KG1 (cell line): ENCODE measurements at places on chromosomes 1 and 21.

DNA sequence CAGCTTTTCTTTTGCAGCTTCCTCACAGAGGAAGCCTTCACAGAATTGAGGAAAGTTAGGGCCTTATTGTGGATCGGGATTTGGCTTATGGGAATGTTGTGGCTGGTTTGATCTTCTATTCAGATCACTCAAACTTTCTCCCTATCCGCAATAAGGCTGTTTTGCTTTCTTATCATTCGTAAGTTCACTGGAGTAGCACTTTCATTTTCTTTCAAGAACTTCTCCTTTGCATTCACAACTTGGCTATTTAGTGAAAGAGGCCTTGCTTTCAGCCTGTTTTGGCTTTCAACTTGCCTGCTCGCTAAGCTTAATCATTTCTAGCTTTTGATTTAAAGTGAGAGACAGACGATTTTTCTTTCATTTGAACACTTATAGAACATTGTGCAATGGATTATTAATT lies 181.9 kb upstream of the B3GALT2 start:
- DNase-seq = no peak

DNA sequence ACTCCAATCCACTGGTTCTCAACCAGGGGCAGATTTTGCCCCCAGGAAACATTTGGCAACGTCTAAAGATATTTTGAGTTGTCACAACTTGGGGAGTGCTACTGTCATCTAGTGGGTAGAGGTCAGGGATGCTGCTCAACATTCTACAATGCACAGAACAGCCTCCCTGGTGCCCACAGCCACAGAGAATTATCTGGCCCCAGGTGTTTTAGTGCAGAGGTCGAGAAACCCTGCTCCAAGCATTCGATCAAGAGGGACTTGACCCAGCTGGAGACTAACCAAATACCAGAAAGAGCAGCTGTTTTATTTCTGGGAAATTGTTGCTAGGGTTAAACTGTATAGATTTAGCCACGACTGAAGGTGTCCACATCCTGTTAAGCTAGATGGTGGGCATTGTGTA lies 19.2 kb downstream of the CD247 start:
- no peak for DNase-seq

GRCh38 chr1:3015269-3015635 lies 6.0 kb upstream of the ACTRT2 start:
- DNase-seq = no peak

- peak; percentile 59 for DNase-seq
Observed at GRCh38 chr1:4603295-4604110, 50.9 kb upstream of the AJAP1 start.

DNA sequence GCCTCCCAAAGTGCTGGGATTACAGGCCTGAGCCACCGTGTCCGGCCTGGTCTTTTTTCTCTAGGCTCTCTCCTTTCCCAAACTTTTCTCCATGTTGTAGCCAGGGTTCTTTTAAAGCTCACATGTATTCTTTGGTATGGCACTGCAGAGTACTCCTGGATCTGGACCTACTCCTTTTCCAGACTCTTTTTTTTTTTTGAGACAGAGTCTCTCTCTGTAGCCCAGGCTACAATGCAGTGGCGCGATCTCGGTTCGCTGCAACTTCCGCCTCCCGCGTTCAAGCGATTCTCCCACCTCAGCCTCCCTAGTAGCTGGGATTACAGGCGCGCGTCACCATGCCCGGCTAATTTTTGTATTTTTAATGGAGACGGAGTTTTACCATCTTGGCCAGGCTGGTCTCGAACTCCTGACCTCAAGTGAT lies 602 bp upstream of the MED18 start:
- no peak for DNase-seq

- no peak for DNase-seq
Observed at GRCh38 chr1:81650776-81651175, 150.0 kb upstream of the ADGRL2 start.

GRCh38 chr1:176552217-176552991 lies 89.4 kb downstream of the PAPPA2 start:
- no peak for DNase-seq

DNA sequence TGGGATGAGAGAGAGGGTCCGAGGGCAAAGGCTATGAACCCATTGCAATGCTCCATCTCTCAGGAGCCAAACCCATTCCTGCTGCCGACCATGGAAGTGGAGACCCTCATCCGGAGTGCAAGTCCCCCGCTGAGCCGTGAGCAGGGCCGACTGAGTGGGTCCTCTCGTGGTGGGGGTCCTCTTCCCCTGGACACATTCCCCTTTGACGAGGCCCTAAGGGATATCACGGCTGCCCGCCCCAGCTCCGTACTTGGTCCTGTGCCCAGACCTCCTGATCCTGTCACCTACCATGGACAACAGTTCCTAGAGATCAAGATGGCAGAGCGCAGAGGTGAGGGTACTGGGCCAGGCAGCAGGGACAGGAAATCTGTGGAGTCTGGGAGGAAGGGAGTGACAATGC lies 11.0 kb downstream of the HYI start:
- DNase-seq = no peak

- no peak for DNase-seq
Observed at GRCh38 chr1:209625791-209626285, 26.4 kb downstream of the LAMB3 start.

- no peak for DNase-seq
Observed at GRCh38 chr1:206985162-206985749, 15.0 kb upstream of the FCAMR start.

GRCh38 chr1:160863774-160864131 lies 1.1 kb upstream of the CD244 start:
- no peak for DNase-seq

- DNase-seq = no peak
Observed at GRCh38 chr1:32052887-32053286, 19.9 kb upstream of the TMEM39B start.

DNA sequence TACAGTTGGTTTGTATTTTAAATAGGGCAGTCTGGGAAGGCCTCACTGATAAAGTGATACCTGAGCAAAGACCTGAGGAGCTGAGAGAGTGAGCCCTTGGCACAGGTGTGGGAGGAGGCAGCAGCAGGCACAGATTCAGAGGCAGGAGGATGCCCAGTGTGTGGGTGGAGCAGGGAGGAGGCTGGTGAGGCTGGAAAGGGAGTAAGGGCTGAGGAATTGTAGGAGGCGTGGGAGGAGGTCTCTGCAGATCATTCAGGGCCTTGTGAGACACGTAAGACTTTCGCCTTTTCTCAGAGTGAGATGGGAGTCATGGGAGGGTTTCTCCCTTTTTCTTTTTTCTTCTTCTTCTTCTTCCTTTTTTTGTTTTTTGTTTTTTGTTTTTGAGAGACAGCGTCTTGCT lies 58.0 kb downstream of the RGL1 start:
- DNase-seq = no peak

GRCh38 chr1:201457508-201457960 lies 11.5 kb downstream of the PHLDA3 start:
- DNase-seq = no peak

DNA sequence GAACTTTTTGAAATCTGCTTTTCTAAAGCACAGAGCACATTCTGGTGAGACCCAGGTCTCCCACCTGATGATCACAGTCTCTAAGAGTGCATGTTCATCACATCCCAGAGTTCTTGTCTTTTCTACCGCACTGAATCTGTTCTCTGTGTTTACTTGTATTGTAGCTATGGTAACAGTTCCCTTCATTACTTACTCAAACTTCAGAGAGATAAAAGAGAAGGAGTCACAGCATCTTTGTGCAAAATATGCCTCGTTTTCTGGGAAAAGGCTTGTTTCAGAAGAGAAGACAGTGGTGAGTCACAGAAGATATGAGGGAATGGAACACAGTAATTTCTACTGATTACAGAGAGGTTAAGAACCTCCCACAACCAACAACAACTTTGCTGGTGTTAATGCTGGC lies 580.6 kb downstream of the PLA2G4A start:
- no peak for DNase-seq

- no peak for DNase-seq
Observed at GRCh38 chr1:8443558-8444194, 125.8 kb downstream of the SLC45A1 start.

DNA sequence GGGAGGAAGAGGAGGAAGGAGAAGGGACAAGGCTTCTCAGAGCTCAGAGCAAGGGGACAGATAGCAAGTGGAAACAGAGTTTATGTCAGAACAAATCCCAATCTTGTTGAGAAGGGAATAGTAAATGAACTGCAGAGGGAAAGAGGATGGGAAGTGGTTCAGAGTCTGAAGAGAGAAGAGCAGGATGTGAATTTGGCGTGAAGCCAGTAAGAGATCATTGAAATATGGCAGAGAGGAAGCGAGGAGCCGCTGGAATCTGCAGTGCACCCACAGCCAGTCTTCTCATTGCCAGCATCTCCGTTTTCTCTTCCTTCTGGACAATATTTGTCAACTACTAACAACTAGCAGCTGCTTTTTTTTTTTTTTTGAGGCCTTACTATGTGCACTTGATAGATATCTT lies 19.1 kb downstream of the OLFML3 start:
- no peak for DNase-seq

- peak; percentile 22 for DNase-seq
Observed at GRCh38 chr1:183023146-183023600, at the start of gene LAMC1. Gene LAMC1, plus strand, starts transcription at chr1:183023420. Its CDS starts 297 bp downstream, at chr1:183023717.

DNA sequence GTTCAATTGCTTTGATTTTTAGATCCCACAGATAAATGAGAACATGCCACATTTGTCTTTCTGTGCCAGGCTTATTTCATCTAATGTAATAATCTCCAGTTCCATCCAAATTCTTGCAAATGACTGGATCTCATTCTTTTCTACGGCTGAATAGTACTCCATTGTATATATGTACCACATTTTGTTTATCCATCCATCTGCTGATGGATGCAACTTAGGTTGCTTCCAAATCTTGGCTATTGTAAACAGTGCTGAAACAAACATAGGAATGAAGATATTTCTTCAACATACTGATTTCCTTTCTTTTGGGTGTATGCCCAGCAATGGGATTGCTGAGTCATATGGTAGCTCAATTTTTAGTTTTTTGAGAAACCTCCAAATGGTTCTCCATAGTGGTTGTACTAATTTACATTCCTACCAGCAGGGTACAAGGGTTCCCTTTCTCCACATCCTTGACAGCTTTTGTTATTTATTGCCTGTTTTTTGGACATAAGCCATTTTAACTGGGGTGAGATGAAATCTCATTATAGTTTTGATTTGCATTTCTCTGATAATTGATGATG lies 344.4 kb downstream of the KCTD3 start:
- DNase-seq = no peak

DNA sequence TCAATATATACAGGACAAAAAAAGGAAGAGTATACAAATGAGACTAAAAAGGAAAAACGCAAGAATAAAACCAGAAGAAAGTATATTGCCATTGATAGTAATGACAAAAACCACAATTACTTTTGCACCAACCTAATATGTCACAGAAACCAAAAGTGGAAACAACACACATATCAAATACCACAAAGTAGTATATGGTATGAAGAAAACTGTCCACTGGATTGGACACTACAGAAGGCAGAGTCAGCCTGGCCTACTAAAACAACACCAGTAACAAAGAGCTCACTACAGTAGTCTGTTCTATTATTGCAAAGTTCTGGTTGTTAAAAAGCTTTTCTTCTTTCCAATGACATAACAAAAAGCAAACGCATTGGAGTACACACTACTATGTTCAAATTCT lies 17.7 kb downstream of the TESK2 start:
- no peak for DNase-seq

DNA sequence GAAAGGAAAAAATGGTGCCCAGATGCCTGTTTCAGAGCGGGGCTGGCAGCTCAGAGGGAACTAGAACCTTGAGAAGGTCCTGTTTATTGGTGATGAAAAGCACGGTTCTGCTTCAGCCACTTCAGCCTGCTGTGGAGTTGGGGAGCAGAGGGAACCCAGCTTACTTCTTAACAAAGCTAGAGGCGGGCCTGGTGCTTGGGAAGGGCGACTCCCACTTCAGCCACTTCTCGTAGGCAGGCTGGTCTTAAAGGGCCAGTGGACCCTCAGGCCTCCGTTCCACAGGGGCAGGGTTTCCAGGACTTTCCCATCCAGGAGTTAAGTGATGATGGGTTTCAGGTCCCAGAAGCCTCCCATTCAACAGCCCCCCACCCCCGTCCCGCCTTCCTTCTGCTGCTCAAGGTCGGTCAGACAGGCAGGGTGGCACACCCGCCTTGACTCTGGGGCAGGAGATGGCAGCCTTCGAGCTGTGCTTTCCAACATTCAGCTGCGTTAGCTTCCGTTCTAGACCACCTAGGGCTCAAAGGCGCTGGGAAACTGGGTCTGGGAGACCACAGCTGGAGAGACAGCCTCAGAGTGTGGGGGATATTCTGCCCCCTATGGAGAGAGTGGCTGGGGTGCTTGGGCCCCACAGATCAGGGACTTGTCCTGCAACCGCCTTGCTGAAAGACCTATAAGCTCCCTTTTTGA lies 3.4 kb downstream of the RUNX3 start:
- peak; percentile 4 for DNase-seq

DNA sequence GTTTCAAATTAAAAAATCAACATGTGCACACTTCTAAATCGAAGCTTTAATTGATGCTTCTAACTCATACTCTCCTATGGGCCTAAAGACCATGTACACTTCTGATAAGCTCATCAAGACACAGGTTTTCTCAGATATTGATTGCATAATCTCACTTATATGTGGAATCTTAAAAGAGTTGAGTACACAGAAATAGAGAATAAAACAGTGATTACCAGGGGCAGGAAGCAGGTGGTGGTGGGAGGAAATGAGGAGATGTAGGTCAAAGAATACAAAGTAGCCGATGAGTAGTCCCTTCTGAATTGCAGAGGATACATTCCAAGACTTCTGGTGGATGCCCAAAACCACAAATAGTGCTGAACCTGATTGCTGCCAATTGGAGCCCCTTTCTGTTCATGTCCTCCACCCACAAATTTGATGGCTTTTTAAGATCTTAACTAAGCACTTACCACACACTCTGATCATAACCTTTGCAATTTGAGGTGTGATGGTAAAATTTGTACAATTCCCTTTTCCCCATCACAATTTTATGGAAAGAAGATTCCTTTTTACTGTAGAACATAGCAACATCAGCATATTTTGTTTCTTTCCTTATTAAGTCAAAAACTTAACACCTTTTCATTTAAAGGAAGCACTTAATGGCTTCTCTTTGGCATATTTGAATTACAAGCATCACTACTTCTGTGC lies 3.3 kb upstream of the CD1B start:
- DNase-seq = no peak

GRCh38 chr21:26453267-26453666 lies 119.8 kb downstream of the CYYR1 start:
- no peak for DNase-seq

DNA sequence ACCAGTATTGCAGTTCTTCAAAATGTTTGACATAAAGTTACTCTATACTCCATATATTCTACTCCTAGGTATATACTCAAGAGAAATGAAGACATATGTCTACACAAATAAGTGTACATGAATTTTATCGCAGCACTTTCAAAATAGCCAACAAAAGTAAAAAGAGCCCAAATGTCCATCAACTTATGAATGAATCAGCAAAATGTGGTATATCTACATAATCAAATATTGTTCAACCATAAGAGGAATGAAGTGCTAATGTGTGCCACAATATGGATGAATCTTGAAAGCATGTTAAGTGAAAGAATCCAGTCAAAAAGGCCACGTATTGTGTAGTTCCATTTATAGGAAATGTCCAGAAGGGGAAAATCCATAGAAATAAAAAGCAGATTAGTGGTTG lies 98.6 kb upstream of the F3 start:
- DNase-seq = no peak
